ENCODE measurements at places on chromosomes 2 and 18.

- no peak for DNase-seq
These were observed 367.8 kb upstream of the HS6ST1 start for GRCh38 chr2:128686497-128686859.

DNA sequence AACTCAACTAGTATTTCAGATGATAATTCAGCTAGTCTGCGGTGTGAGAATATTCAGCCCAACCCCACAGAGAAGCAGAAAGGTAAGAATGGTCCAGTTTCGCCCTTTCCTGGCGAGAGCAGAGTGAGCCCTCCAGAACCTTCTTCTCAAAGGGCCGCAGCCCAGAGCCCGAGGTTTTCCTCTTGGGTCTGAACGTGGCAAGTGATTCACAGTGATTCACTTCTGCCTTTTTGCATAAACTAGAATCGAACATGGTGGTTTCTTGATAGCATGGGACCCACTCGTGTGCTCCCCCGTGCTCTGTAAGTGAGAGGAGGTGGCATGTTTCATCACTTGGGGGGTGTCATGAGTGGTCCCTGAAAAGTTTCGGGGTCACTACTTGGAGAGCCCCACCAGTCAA is 24.2 kb downstream of the TRAF3IP1 start:
- no peak for DNase-seq

DNA sequence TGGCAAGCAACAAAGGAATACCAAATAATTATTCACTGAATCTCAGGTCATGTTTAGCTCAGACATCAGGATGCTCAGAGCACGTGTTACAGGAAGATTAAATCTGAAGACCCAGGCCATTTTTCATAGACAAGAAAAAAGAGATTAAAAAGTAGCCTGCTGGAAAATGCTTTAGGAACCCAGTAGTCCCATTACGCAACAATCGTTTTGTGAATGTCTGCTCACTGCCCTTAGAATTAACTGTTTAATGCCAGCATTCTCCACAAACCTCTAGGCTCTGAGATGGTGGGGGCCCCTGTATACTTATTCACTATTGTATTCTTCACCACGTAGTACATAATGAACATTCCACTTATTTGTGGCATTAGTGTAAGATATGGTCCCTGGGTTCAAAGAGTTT is 154.6 kb upstream of the NYAP2 start:
- DNase-seq: no peak

- DNase-seq: no peak
These were observed at the start of gene TMEM182 for GRCh38 chr2:102761763-102762162. TSS of gene TMEM182 (plus strand) at chr2:102762031. CDS start at chr2:102762218, 187 bp downstream.

DNA sequence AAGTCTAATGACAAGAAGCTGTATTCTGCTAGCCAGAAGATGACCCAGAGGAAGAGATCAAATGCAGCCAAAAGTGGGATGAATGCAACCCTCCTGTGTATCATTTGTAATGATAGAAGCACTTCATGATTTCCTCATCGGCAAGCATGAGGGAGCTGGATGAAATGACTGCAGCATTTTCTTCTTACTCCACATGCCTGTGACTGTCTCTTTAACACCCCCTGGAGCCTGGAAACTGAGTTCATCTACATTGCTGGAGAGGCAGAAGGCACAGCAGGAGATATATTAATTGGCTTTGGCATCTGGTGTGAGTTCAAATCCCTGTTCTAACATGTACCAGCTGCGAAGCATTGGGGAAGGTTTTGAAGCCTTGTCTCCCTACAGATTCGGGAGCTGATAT is 37.7 kb downstream of the ID2 start:
- peak; percentile 82 for DNase-seq

DNA sequence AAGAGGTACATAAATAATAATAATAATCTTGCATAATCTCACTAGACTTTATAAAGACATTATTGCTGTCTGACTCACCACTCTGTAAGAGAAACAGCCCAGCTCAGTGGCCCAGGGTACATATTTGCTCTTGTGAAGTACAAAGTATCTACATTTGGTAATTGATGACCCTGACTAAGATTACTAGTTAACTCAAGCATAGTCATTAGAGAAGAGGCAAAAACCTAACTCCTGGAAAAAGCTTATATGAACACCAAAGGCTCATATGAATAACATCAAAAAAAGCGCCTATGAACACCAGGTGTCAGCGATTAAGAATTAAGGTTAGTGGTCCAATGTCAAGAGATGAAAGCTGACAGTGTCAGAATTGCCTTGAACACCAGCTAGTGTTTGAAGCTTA is 38.4 kb downstream of the RAD51AP2 start:
- no peak for DNase-seq

DNA sequence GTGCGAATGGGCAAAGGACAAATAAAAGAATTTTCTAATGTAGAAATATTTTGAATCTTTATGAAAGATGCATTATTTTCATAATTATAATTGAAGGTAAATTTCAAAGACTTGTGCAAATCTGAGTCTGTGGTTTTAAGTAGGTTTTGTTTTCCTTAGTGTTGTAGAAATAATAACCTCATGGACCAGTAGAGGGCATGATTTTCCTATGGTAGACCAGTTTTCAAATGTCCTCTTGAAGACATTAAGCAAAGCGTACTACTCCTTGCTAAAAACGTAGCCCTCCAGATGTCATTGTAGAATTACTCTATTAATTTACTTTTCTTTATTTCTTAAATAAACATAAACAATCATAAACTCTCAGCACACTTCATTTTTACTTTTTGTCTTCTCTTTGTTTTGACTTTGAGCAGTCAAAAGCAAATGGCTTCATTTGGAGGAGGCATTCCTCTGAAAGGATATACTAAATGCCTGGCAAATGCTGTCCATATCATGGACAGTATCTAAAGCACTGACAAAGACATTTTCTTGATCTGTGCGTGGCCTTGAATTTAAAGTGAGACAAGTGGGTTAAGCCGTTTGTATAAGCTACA is 85.8 kb upstream of the FAM237A start:
- DNase-seq: peak; percentile 33

GRCh38 chr2:235500761-235501672 is 7.2 kb downstream of the AGAP1 start:
- no peak for DNase-seq

GRCh38 chr2:57598551-57598950 is 448.1 kb upstream of the VRK2 start:
- DNase-seq: no peak

DNA sequence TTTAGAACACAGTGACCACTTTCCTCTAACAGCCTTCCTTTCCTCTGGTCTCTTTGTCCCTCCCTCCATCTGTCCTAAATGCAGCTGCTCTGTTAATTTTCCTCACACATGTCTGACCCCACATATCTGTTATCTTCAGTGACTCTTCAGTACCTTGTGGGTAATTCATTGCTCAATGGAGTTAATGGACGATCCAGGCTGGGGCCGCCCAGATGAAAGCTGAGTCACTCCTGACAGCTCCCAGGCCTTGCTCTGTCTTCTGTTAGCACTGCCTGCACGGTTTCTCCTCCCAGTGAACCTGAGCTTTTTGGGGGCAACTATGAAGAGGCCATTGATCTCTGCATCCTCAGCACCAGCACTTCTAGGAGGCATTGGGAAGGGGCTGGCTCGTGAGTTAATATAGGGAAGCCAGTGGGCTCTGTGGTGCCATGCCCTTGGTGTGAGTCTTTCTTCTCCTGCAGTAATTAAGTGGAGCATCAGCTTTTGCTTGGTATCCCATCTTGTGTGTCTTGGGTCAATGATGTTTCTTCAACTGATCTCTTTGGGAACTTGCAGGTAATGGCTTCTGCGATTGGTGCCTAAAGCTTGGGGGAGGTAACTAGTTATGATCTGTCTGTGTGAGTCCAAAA is 67.3 kb downstream of the SNORC start:
- no peak for DNase-seq

- DNase-seq: peak; percentile 53
These were observed 101.7 kb downstream of the AGAP1 start for GRCh38 chr2:235595422-235596010.

- DNase-seq: no peak
These were observed 67.4 kb downstream of the MOGAT1 start for GRCh38 chr2:222738809-222739208.

DNA sequence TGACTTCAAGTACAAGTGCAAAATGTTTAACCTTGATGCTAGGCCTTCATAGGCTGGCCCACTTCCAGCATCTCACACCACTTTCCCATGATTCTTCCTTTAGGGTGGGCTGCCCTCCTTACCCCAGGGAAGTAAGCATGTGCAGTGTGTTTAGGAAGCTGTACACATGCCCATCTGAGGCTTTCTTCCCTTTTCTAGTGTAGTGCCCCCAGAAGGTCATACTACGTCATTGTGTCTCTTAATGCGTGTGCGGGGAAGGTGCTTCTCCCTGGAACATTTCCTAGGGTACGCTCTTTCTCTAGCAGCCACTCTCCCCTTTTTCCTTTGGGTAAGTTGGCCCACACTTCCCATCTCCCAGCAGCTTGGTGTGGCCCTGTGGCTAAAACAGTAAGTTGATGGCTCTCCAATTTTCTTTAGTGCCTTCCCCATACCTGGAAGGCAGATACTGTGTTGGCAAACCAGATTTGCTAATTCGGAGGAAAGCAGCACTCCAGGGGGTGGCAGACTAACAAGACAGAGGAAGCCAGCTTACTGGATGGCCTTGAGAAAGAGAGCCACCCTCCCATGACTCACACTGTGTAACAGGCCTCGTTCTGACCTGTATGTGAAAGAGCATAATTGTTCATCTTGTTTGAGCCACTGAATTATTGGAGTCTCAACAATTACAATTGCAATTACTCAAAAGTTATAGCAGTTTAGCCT is 1.1 kb upstream of the SULT6B1 start:
- DNase-seq: no peak

DNA sequence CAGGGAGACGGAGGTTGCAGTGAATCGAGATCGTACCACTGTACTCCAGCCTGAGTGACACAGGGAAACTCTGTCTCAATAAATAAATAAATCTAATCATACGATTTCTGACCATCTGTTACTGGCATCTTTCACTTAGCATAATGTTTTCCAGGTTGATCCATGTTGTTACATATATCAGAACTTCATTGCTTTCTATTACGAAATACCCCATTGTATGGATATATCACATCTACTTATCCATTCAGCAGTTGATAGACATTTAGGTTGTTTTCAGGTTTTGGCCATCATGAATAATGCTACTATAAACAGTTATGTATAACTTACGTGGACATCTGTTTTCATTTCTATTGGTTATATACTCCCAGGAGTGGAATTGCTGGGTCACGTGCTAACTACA is 303.9 kb downstream of the PAX3 start:
- no peak for DNase-seq

- DNase-seq: no peak
These were observed 70.3 kb upstream of the CTLA4 start for GRCh38 chr2:203797276-203797675.

DNA sequence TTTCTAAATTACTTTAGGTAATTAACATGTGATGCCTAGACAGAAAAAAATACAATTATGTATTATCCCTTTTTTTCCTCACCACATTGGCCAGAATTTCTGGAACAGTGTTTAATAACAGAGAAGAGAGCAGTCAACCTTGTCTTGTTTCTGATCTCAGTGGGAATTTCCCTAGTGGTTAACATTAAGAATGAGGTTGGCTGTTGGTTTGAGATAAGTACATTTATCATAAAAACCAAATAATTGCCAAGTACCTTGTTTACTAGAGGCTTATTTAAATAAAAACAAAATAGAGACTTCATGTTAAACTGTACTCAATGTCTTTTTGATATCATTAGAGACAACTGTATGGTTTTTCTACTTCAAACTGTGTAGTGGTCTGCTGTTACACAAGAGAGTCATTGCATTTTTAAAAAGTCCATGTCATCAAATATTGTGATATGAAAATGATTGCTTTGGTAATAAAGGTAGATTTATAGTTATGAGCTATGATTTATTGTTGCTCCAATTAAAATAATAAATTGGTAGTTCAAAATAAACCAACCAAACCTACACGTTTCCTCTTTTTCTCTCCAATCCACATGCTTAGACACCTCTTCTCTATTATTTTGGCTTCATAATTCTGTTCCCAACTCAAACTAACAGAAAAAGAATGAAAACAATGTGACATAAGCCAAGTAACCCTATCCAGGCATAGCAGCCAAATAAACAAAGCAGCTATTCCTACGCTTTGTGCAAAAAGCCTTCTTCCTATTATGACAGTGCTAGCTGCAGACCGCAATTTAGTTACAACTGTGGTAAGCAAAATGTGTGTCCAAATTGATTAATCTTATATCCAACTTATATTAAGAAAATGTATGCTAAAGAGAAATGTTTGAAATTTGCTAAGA is 20.9 kb upstream of the TANK start:
- no peak for DNase-seq

DNA sequence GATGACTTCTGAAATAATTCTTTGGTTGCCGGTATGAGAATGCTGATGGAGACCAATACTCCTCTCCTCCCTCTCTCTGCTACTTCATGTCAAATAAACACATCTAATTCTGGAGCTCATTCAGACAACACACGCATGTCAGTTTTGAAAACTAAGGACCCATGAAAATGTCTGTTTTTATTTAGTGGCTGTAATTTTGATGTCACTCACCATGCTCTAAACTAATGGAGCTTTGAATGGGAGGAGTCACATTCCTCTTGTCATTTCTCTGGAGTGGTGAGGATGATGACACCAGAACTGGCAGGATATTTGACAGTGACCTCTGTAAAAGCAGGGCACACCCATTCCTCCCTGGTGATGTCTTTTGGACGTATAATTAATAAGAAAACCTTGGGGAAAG is 163.0 kb downstream of the PHLPP1 start:
- DNase-seq: no peak
